Progenitor cell of endocrine pancreas (in vitro differentiated cells): ENCODE measurements at places on chromosomes 1 and 21.

- no peaks in the 10 kb centered on the region for H3K4me1 ChIP-seq
- H3K27ac ChIP-seq = no peak overlapping the region
- H3K36me3 ChIP-seq = no peaks in the 10 kb centered on the region
These were observed 1.8 kb downstream of the OR10J1 start for GRCh38 chr1:159441360-159441759.

DNA sequence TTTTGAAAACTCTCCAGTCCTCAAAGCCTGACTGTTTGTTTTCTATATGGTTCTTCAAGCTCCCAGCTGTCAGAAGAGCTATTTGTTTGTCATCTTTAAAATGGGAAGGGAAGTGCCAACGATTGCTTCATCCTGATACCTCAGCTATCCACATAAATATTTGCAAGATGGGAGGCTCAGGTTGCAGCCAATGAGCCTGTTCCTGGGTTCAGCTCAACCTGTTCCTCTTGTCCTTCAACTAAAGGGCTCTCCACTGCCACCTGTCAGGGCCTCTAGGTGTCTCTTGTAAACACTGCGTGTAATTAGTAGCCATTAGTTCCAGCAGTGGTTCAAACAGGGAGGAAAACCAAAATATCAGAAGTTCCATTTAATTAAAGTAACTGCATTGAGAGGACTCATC, 445.1 kb downstream of the AJAP1 start:
- no peak for DNase-seq
- no peak overlapping the region for H3K27ac ChIP-seq
- H3K4me3 ChIP-seq = no peak overlapping the region
- peaks cover 5% of the 10 kb centered on the region for H3K4me1 ChIP-seq
- H3K36me3 ChIP-seq = no peaks in the 10 kb centered on the region

DNA sequence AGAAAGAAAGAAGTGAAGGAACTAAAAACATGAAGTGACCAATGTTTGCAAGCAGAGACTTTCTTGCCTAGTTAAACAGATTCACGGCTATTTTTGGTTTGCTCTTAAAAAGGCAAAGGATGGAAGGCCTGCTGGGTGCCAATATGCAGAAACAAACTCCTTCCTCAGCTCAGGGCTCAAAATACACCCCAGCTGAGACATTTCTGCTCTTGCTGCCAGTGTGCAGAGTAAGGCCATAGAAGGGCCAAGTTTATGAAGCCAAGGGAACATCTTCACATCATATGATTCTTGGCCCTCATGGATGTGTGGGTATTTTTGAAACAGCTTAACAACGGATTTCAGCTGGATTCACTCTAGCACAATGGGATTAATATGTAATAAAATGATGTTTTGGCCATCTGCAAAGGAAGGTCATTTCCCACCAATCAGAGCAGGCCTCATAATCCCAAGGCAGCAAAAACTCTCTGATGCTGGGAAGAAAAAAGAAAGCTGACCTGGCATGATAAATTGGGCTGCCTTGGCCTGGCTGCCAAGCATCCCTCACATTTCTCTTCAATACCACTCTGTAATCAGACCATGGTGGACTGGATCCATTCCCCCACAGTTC, 70.7 kb downstream of the CAPZB start:
- H3K4me1 ChIP-seq = peaks cover 10% of the 10 kb centered on the region
- no peaks in the 10 kb centered on the region for H3K27me3 ChIP-seq
- DNase-seq = no peak

GRCh38 chr21:34974162-34974981, 74.7 kb downstream of the RUNX1 start:
- H3K27ac ChIP-seq = no peak overlapping the region
- H3K4me3 ChIP-seq = no peak overlapping the region
- peaks cover 2% of the 10 kb centered on the region for H3K4me1 ChIP-seq
- H3K27me3 ChIP-seq = peaks cover 5% of the 10 kb centered on the region
- DNase-seq = no peak

DNA sequence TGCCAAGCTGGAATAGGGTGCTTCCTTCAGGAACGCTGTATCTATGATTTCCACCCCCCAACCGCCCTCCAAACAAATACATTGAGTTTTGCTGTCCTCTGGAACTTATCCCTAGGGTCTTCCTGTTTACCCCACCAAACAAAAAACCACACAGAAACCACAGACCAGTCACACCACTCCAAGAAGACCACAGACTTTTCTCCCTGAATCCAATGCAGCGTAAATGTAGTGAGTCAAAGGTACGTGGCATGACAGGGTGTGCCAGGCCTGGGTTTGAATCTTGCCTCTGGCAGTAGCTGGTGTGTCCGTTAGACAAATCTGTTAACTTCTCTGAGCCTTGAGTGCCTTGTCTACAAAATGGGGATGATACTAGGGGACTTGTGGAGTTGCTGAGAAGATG, 27.8 kb downstream of the ASAP3 start:
- no peaks in the 10 kb centered on the region for H3K27me3 ChIP-seq
- H3K4me3 ChIP-seq = no peak overlapping the region
- H3K36me3 ChIP-seq = peaks cover 16% of the 10 kb centered on the region
- no peak for DNase-seq
- H3K4me1 ChIP-seq = no peaks in the 10 kb centered on the region

GRCh38 chr1:47629201-47629600, 191.4 kb downstream of the FOXD2 start:
- DNase-seq = no peak
- H3K36me3 ChIP-seq = no peaks in the 10 kb centered on the region
- H3K27ac ChIP-seq = no peak overlapping the region
- peaks cover 12% of the 10 kb centered on the region for H3K4me1 ChIP-seq

DNA sequence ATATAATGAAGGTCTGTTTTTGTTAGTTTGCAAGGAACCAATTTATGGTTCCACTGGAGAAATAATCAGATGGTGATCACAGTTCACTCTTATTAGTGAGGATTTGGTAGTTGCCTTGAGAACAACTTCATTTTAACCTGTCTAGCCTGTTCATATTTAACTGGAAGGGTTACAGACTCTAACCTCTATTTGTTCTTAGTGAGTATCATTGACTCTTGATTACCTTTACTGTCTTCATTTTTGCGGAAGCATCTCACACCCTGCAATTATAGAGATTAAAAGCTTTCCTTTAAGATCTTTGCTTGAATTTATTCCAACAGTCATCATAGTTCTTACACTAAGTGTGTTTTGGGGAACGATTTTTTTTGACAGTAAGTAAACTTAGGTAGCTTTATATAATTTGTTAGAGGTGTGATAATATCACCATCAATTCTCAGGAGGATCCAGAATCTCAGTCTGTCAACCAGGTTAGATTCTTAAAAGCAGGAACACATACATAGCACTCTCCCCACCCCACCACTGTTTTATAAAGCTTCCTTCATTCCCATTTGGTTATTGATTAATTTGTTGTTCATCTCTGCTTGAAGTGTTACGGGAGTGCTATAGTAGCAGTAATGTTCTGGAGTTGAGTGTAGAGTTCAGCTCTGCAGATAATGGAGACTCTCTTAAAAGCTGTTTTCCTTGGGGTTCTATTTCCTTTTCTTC, 30.1 kb downstream of the B3GALT2 start:
- peaks cover 11% of the 10 kb centered on the region for H3K36me3 ChIP-seq
- DNase-seq = no peak
- no peak overlapping the region for H3K27ac ChIP-seq
- H3K4me3 ChIP-seq = no peak overlapping the region

DNA sequence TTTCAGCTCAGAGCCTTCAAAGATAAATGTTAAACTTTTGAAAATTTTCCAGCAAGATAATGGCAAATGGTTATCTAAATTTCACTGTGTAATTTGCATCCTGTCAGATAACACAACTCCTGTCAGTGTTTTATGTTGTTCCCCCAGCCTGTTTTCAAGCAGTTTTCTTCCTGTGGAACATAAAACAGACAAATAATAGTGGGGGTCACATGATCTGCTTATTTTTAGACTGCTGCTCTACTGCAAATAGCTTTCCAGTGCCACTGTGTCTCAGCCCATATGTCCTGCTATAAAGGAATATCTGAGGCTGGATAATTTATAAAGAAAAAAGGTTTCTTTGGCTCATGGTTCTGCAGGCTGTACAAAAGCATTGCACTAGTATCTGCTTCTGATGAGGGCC, 32.2 kb downstream of the FMO3 start:
- H3K36me3 ChIP-seq = no peaks in the 10 kb centered on the region
- no peak overlapping the region for H3K27ac ChIP-seq
- H3K4me3 ChIP-seq = no peak overlapping the region

GRCh38 chr1:59967141-59967697, 40.6 kb upstream of the CYP2J2 start:
- DNase-seq = no peak
- H3K4me1 ChIP-seq = peaks cover 8% of the 10 kb centered on the region
- H3K4me3 ChIP-seq = no peak overlapping the region
- H3K36me3 ChIP-seq = no peaks in the 10 kb centered on the region
- peaks cover 8% of the 10 kb centered on the region for H3K27me3 ChIP-seq
